Osteocyte (in vitro differentiated cells): ENCODE measurements at places on chromosomes 6 and 20. TPM values are rescaled to one million over a fixed set of nuclear protein-coding genes. Genes with fewer than 3 reads are reported as not detected.
A peak's percentile ranks its signal among the peaks of the same experiment; 100 is the strongest.

Gene XKR7
- not detected in 2 replicates for total RNA-seq

Gene FNDC11
- 0.13 and 0.34 TPM in 2 replicates for total RNA-seq

Gene MMUT
- total RNA-seq: 23.5 and 23.7 TPM in 2 replicates

- H3K27ac ChIP-seq: no peak overlapping the region
- no peaks in the 10 kb centered on the region for H3K36me3 ChIP-seq
- H3K4me1 ChIP-seq: no peaks in the 10 kb centered on the region
- H3K27me3 ChIP-seq: peaks cover 2% of the 10 kb centered on the region
- no peak overlapping the region for H3K4me3 ChIP-seq
These were observed 2.0 kb downstream of the SUN5 start for GRCh38 chr20:33002087-33002808.

- H3K27me3 ChIP-seq: no peaks in the 10 kb centered on the region
- DNase-seq: no peak
- H3K4me1 ChIP-seq: peaks cover 18% of the 10 kb centered on the region
- peak overlapping the region; percentile 100 for H3K27ac ChIP-seq
- H3K36me3 ChIP-seq: no peaks in the 10 kb centered on the region
These were observed 56.7 kb downstream of the TRIM38 start for GRCh38 chr6:26019261-26019830.

- H3K4me1 ChIP-seq: peaks cover 17% of the 10 kb centered on the region
- no peak overlapping the region for H3K4me3 ChIP-seq
- no peaks in the 10 kb centered on the region for H3K27me3 ChIP-seq
- DNase-seq: no peak
These were observed 655.7 kb downstream of the EPHA7 start for GRCh38 chr6:92763680-92764079.

DNA sequence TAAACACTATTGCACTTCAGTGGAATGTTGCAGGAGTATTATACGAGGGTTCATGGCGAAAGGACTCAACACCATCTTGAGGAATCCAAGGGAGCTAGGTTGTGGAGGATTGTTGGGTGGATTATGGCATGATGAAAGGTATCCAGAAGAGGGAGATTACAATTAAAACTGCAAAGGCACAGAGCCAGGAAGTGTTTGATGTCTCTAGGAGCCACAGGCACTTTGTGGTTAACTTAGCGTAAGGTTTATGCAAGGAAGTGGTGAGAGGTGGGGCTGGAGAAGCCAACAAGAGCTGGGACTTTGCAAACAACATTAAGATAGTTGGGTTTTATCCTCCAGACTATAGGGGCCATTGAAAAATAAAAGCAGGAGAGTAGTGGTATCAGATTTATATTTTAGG lies 86.6 kb upstream of the TPD52L1 start:
- DNase-seq: no peak
- H3K27me3 ChIP-seq: no peaks in the 10 kb centered on the region
- H3K4me3 ChIP-seq: no peak overlapping the region
- H3K4me1 ChIP-seq: peaks cover 2% of the 10 kb centered on the region
- H3K36me3 ChIP-seq: peaks cover 8% of the 10 kb centered on the region

- peaks cover 9% of the 10 kb centered on the region for H3K27me3 ChIP-seq
- no peaks in the 10 kb centered on the region for H3K4me1 ChIP-seq
- no peak overlapping the region for H3K4me3 ChIP-seq
These were observed 214.2 kb upstream of the PCSK2 start for GRCh38 chr20:17012546-17013226.

DNA sequence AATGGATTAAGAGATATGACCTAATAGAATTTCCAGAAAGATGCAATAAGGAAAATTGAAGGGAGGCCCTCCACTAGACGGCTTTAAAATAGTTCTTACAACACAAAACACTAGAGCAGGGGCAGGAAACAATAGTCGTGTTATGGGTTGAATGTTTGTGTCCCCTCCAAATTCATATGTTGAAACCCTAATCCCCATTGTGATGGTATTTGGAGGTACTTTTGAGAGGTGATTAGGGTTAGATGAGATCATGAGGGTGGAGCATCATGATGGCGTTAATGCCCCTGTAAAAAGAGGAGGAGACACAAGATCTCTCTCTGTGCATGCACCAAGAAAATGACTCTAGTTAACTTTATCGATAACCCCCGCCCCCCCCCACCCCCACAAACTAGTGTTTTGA lies 104.0 kb upstream of the HMGN3 start:
- no peak for DNase-seq
- peaks cover 33% of the 10 kb centered on the region for H3K27me3 ChIP-seq
- H3K4me3 ChIP-seq: no peak overlapping the region
- H3K27ac ChIP-seq: no peak overlapping the region
- H3K4me1 ChIP-seq: no peaks in the 10 kb centered on the region
- H3K36me3 ChIP-seq: no peaks in the 10 kb centered on the region

DNA sequence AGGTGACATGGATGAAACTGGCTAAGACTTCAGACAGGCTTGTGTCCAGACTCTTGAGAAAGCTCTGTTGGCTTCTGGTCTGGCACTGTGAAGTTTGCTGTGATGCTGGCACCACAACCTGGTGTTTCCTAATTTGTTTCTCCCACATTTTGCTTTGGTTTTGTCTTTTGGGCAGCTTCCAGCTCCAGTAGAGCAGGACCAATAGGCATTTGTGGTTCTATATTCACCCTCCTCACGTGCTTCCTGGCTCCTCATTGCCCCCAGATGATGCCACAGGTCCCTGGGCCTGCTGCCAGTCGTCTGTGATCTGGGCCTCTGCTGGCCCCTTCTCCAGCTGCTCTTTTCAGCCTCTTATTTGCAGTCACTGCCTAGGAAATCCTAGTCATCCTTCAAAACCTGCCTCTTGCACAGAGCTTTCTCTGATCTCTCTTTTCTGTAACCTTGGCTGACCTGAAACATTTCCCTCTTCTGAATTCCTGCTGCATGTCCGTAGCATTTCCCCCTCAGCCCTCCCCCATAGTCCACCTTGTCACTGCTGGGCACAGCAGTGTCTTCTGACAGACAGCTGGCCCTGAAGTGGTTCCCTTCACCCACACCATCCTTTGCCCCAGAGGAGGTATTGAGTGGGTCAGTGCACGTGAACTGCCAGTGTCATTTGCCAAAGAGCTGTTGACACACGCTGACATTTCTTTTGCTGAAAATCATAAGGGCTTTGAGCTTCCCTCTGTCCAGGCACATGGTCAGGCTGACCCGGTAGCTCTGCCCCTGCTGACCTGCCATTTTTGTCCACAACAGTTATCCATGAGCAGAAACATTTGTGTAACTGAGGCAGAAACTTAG lies 63.0 kb downstream of the PTPN1 start:
- H3K4me3 ChIP-seq: no peak overlapping the region
- H3K36me3 ChIP-seq: peaks cover 28% of the 10 kb centered on the region
- peak; percentile 59 for DNase-seq
- H3K27ac ChIP-seq: peak overlapping the region; percentile 53
- H3K4me1 ChIP-seq: peaks cover 17% of the 10 kb centered on the region

- no peaks in the 10 kb centered on the region for H3K36me3 ChIP-seq
- H3K4me3 ChIP-seq: no peak overlapping the region
- no peak for DNase-seq
- H3K4me1 ChIP-seq: peaks cover 10% of the 10 kb centered on the region
- H3K27me3 ChIP-seq: no peaks in the 10 kb centered on the region
- H3K27ac ChIP-seq: no peak overlapping the region
These were observed 89.9 kb upstream of the SGK1 start for GRCh38 chr6:134407791-134408190.

DNA sequence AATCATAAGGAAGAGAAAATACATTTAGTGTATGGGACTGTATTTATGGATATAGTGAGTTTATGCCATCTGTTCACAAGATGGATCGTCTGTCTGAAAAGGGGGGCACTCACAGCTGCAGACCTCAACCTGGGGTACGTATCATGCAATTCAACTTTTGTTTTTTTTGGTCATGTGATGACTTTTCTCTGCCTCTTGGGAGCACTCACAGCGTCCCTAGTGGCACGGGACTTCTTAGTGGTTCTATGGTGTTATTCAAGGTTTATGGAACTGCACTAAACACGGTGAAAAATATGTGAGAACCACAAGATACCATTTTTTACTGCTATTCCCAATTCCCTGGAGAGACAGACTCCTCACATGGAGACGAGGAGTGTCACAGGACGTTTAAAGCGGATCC lies 60.4 kb upstream of the MPC1 start:
- peaks cover 35% of the 10 kb centered on the region for H3K36me3 ChIP-seq
- no peak overlapping the region for H3K27ac ChIP-seq

DNA sequence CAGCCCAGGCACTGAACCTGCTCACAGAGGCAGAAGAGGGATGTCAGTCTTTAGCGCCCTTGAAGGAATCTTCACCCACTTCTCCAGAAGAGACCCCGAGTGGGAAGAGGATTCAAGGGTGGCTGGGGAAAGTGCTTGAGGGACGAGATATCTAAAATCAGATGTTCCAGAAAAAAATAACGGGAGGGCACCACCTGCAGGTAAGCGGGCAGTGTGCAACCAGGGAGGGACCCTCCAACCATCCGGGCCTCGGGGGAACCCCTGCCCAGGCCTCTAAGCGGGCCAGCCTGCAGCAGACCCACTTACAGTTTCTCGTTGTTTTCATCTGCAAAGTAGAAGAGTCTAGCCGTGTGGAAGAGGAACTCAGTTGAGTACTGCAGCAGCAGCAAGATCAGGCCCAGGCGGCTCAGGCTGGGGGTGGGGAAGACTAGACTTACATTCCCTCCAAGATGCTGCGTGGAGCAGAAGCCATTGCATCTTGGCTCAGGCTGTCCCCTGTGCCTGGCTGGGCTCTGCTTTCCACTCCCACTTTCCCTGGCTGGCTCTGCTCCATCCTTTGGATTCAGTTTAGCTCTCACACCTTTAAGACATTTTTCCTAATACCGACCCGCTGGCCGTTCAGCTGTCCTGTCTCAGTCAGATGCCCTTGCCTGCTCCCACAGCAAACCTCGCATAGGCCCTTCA lies 71.0 kb downstream of the TRAM2 start:
- peaks cover 73% of the 10 kb centered on the region for H3K36me3 ChIP-seq
- peak overlapping the region; percentile 26 for H3K4me3 ChIP-seq

DNA sequence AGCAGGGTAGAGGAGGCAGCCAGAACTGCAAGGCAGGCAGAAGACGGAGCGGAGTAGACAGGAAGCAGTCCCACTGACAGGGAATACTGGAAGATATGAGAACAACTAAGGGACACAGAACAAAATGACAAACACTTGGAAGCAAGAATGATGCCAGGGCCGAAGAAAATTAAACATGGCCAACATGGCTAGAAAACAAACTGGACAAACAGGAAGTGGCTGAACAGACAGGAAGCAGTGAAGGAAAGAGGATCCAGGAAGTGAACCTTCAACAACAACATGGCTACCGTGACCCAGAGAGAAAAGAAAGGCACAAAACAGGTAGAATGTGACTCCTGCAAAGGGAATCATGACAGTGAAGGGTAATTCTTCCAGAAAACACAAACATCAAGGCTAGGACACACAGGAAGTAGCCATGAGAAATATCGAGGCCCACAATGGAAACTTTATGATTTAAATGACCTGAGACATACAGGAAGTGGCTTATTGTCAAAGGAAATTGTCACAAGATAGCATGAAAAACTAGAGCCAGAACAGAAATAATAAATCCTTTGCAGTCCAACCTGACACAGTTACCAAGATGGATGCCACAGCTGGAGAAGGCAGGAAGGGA lies 9.1 kb downstream of the COL11A2 start:
- H3K36me3 ChIP-seq: peaks cover 7% of the 10 kb centered on the region
- H3K27me3 ChIP-seq: peaks cover 13% of the 10 kb centered on the region
- DNase-seq: no peak
- peaks cover 4% of the 10 kb centered on the region for H3K4me1 ChIP-seq
- H3K27ac ChIP-seq: no peak overlapping the region

DNA sequence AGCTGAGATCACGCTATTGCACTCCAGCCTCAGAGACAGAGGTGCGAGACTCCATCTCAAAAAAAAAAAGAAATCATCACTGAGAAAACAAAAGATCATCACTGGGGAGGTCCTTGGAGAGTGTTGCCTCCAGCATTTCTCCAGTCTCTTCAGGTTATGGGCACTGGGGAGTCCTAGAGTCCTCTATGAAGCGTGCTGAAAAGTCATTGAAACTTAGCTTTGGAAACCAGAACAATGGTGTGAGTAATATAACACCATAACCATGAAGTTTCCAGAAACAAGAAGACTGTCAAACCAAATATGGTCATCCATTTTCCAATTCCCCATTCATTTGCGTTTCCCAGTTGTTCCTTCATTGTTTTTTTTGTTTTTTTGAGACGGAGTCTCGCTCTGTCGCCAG lies 13.7 kb downstream of the ARMC12 start:
- H3K36me3 ChIP-seq: no peaks in the 10 kb centered on the region
- no peak overlapping the region for H3K27ac ChIP-seq
- no peaks in the 10 kb centered on the region for H3K4me1 ChIP-seq
- no peak overlapping the region for H3K4me3 ChIP-seq

DNA sequence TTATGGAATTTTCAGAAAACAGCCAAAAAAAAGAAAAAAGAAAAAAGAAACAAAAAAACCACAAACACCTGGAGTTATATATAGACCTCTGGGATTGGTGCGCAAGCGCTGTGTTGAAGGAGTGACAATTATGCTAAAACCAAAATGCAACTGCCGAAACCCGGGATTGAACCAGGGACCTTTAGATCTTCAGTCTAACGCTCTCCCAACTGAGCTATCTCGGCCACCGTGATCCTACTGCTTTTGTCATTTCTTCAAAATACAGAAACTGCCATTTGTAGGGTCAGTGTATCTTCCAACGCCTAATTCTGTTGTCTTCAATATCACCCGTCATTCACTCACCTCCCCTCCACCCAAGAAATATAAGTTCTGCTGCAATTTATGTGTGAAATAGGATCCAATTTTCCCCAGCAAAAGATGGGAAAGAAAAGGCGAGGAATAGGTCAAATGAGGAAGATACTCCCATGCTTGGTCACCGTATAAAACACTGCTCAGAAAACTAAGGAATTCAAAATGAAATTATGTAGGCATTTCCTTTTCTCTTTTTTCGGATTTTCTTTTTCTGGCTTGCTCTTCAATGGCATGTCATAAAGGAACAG lies 116.0 kb downstream of the TRIM27 start:
- no peak overlapping the region for H3K27ac ChIP-seq
- H3K27me3 ChIP-seq: peaks cover 75% of the 10 kb centered on the region
- no peaks in the 10 kb centered on the region for H3K36me3 ChIP-seq
- peaks cover 22% of the 10 kb centered on the region for H3K4me1 ChIP-seq

DNA sequence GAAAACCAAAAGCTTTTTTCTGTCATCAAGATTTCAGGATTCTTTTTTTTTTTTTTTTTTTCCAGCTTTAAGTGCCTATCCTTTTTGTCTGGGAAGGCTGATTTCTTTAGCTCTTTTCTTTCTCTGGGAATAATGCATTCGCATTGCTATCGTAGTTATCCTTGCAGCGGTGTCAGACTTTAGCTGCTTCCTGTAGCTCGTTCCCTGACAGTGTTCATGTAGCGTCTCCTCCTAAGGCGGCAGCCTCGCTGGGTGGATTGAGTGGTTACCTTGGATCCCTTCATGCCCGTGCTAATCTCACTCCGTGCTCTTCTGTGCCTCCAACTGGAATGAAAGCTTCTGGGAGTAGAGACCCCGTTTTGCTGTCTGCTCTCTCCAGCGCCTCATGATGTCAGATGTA lies 43.1 kb downstream of the UST start:
- peaks cover 7% of the 10 kb centered on the region for H3K36me3 ChIP-seq
- no peak overlapping the region for H3K27ac ChIP-seq
- no peaks in the 10 kb centered on the region for H3K27me3 ChIP-seq
- peaks cover 2% of the 10 kb centered on the region for H3K4me1 ChIP-seq
- no peak for DNase-seq

GRCh38 chr6:58198301-58198700 lies 880.9 kb downstream of the PRIM2 start:
- H3K4me1 ChIP-seq: no peaks in the 10 kb centered on the region
- no peak overlapping the region for H3K27ac ChIP-seq
- H3K27me3 ChIP-seq: no peaks in the 10 kb centered on the region

- H3K4me1 ChIP-seq: peaks cover 54% of the 10 kb centered on the region
- no peak overlapping the region for H3K4me3 ChIP-seq
- peaks cover 9% of the 10 kb centered on the region for H3K36me3 ChIP-seq
- no peak overlapping the region for H3K27ac ChIP-seq
These were observed 72.2 kb downstream of the RPP40 start for GRCh38 chr6:4931530-4932227.
